ENCODE measurements at places on chromosomes 16 and 17.

DNA sequence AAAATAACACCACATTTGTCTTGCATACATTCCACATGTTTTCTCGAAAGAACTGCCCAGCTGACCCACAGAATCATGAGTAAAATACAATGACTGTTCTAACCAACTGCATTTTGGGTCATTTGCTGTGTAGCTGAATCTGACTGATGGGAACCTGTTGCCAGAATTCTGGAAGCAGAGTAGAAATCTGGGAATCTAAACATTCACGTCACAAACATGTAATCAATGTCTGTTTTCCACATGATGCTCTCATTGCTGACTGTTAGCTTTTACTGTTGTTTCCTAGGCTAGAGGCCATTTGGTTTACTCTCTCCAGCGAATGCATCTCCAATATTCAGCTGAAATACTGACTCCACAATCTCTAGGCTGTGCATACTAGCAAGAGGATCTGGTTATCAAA, 710.1 kb downstream of the KCNJ2 start:
- no peak for DNase-seq

DNA sequence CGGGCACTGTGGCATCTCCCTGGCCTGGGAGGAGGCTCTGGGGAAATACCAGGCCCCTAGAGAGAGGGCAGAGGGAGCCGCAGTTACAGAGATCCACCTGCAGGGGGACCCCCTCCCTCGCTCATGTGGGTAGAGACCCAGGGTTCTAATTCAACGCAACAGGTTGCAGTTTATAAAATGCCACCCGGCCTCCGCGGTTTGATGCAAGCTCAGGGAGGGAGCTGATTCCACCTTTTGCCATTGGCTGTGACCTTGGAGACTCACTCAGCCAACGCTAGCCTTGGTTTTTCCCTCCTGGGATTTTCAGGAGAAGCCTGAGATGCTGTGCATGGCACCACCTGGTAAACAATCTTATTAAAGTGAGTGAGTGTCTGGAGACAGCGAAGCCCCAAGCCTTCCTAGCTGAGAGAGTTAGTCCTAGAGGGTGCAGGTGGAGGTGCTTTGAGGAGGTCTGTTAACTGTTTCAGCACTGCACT, 12.1 kb downstream of the TTLL6 start:
- peak; percentile 79 for DNase-seq

DNA sequence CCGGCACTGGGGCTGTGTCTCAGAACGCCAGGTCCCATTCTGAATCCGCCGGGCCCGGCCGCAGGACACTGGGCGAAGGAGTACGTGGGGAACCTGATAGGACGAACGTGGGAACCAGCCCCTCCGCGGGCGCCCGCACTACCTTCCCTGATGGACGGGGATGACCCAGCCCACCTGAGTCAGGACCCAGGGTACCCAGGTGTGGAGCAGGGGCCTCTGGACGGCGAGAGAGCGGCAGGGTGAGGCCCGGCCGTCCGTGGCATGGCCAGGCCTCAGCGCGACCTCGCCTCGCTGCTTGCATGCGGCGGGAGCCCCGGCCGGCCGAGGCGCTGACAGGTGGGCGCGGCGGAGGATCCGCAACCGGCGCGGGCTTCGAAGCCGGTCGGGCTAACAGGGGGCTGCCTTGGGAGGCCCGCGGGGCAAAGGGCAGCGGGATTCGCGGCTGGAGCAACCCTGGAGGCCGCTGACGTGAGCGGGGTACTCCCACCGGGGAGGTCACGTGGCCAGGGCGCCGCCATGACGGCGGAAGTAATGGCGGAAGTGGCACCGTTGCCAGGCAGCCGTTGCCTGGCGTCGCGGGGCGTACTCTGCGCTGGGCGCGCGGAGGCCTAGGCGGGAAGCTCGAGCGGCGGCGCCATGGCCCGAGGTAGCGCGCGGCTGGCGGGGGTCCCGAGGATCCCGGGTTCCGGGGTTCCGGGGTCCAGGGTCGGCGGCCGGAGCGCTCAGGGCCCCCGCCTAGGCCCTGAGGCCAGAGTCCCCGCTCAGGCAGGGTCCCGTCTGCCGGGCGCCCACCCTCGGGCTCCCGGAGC, at the start of gene WDR90:
Gene WDR90 (plus strand): TSS at position 585 of the 809 bp plus-strand sequence. CDS start 52 bp downstream, at position 637.
- DNase-seq, result peak; percentile 93

DNA sequence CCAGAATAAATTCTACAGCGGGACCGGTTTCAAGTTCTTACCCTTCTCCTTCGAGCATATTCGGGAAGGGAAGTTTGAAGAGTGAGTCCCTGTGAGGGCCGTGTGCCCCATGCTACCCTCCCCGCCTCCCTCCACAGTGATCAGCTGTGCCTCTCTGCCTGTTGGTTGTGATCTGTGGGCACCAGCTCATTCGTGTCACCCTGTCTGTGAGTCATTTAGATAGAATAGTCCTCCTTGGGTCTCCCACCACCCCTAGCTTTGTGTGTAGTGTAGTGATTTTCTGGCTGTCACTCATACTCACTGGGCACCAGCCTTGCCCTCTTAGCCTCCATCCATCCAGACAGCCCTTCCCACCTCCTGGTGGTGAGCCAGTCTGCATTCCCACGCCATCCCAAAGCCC, 15.0 kb upstream of the NAGLU start:
- no peak for DNase-seq

DNA sequence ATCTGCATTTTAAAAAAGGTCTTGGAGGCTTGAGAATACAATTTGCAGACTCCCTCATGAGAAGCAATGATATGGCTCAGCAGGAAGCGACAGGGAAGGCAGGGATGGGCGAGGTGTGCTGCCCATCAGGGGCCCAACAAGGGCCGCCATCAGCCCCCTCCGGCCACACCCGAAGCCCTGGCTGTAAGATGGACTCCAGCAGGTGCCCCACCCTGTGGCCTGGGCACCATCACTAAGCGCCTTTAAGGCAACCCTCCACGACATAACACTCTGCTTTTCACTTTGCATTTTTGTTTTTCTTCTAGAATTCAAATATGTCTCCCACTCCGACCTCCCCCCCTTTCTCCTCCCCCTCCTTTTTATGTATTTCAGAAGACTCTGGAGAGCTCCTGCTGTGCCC, 52.2 kb upstream of the RCVRN start:
- DNase-seq, result no peak

DNA sequence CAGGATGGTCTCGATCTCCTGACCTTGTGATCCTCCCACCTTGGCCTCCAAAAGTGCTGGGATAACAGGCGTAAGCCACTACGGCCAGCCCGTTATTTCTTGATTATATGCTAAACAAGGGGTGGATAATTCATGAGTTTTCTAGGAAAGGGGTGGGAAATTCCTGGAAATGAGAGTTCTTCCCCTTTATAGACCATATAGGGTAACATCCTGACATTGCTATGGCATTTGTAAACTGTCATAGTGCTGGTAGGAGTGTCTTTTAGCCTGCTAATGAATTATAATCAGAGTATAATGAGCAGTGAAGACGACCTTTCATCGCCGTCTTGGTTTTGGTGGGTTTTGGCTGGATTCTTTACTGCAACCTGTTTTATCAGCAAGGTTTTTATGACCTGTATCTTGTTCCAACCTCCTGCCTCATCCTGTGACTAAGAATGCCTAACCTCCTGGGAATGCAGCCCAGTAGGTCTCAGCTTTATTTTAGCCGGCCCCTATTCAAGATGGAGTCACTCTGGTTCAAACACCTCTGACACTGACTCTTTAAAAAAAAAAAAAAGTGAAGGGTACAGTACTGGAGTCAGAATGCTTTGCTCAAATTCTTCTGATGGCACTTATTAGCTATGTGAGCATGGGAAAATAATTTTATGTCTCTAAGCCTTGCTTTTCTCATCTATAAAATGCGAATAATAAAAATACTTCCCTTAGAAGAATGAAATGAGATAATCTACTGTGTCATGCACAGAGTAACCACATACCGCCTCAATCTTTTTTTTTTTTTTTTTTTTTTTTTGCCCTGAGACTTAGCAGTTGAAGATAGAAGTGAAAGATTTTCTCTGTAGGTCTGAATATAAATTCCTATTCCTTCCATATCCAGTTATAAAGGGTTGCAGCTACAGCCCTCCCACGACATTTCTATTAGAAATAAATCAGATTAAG, 5.1 kb upstream of the CALCOCO2 start:
- DNase-seq, result no peak
